ENCODE measurements at places on chromosomes 4 and X.

- no peak for DNase-seq
Observed at GRCh38 chrX:153908219-153908860, 3.9 kb downstream of the AVPR2 start.

GRCh38 chrX:74911494-74911893, 13.8 kb downstream of the NEXMIF start:
- no peak for DNase-seq

GRCh38 chr4:7242766-7243165, 50.4 kb downstream of the SORCS2 start:
- no peak for DNase-seq

- DNase-seq, result peak; percentile 40
Observed at GRCh38 chr4:5500165-5500564, 208.2 kb downstream of the EVC2 start.

DNA sequence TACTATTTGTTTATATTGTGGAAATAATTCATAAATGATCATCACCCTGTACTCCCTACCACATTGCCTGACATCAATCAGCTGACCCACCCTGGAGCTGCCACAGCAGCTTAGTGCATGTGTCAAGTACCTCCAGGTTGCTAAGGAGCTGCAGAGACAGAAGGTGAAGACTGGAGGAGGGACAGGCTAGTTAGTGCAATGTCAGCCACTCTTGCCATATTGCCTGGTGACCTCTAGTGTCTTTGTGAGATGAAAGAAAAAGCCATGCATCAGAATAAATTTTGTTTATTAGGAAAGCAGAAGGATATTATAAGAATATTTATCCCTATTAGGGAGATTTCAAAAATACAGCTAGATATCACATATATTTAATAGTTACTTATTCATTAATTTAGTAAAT, 243.9 kb upstream of the FAT4 start:
- DNase-seq, result no peak

GRCh38 chr4:38381788-38382187, 282.2 kb upstream of the KLF3 start:
- DNase-seq, result no peak

Data from suppressor macrophage treated with lipopolysaccharide for 1 hour (primary cell).